ENCODE measurements at places on chromosomes 5 and 9. TPM values are rescaled to one million over a fixed set of nuclear protein-coding genes. Genes with fewer than 3 reads are reported as not detected.

DNA sequence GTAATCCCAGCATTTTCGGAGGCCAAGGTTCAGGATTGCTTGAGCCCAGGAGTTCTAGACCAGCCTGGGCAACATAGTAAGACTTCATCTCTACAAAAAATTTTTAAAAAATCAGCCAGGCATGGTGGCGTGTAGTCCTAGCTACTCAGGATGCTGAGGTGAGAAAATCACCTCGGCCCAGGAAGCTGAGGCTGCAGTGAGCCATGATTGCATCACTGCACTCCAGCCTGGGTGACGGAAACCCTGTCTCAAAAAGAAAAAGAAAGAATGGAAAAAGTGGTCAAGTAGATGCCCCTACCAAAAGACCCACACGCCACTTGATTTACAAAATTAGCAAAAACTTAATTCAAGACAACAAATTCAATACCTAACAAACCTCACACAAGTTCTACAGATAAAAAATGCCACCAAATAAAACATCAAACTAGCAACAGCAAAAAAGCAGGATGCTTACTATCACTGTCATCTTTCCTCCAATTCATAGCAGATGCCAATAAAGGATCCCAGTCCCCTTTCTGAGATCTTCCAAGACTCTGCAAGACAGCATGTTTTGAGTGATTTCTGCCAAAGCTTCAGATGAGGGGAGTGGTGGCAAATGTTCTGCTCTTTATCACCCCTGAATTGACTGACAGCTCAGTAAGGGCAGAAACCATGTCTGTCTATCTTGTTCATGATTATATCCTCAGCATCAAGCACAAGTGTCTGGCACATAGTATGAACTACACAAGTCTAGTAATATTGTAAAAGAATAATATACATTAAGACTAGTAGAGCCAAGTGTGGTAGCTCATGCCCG, 34.2 kb upstream of the TESK1 start:
- no peak for DNase-seq
- H3K4me3 ChIP-seq: no peak overlapping the region
- no peak overlapping the region for H3K27ac ChIP-seq
- no peaks in the 10 kb centered on the region for H3K27me3 ChIP-seq
- H3K4me1 ChIP-seq: peaks cover 27% of the 10 kb centered on the region

GRCh38 chr5:92309336-92309991, 926.3 kb upstream of the ARRDC3 start:
- H3K27ac ChIP-seq: no peak overlapping the region
- no peak overlapping the region for H3K4me3 ChIP-seq
- no peaks in the 10 kb centered on the region for H3K27me3 ChIP-seq
- H3K4me1 ChIP-seq: no peaks in the 10 kb centered on the region

DNA sequence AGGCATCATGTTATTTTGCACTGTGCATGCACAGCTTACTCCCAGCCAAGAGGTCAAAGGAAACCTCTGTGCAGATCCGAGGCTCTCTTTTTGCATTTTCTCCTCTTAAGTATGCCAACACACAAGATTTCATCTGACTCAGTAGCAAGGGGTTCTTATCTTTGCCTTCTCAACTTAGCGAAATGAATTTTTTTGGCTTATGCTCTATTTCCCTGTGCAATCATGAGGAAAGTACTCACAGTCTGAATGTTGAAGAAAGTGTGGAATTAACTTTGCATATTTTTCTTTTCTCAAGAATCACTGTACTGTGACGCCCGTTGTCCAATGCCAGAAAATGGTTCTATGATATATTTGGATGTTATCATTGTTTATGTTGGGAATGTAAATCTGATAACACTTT, 173.5 kb upstream of the FBXL7 start:
- H3K36me3 ChIP-seq: no peaks in the 10 kb centered on the region
- no peak for DNase-seq
- H3K27me3 ChIP-seq: no peaks in the 10 kb centered on the region
- no peaks in the 10 kb centered on the region for H3K4me1 ChIP-seq
- H3K27ac ChIP-seq: no peak overlapping the region
- no peak overlapping the region for H3K4me3 ChIP-seq

Gene PDE4D
- total RNA-seq: 88.7 TPM

Gene TGFBI
- total RNA-seq: 24.4 TPM

Gene SLC27A4
- total RNA-seq: 10.4 TPM

Gene SEMA6A
- total RNA-seq: 7.6 TPM

Gene TMC1
- not detected for total RNA-seq
